ENCODE measurements at places on chromosomes 7 and 10.

DNA sequence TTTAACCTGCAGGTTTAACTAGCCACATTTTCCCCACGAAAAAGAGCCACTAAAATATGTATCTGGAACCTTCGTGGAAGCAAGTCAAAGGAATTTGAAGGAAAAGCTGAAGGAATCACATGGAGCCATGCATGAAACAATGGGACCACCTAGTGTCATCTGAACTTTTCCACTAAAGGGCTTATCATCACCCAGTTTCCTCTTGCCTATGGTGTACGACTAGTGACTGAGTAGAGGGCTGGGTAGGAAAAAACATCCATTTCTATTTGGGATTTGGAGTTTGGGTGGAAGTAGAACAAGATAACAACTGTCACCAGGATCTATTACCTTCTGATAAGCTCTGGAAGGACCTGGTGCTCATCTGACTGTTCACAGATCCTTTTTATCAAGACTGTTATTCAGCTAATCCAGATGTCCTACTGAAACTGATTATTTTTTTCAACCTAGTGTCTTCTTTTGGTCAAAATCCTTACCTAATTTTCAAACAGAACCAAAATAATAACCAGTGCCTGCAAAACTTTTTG, 153.2 kb upstream of the COL1A2 start:
- DNase-seq, result no peak

- DNase-seq, result no peak
These were observed 127.1 kb downstream of the KMT2E start for GRCh38 chr7:105141068-105141467.

DNA sequence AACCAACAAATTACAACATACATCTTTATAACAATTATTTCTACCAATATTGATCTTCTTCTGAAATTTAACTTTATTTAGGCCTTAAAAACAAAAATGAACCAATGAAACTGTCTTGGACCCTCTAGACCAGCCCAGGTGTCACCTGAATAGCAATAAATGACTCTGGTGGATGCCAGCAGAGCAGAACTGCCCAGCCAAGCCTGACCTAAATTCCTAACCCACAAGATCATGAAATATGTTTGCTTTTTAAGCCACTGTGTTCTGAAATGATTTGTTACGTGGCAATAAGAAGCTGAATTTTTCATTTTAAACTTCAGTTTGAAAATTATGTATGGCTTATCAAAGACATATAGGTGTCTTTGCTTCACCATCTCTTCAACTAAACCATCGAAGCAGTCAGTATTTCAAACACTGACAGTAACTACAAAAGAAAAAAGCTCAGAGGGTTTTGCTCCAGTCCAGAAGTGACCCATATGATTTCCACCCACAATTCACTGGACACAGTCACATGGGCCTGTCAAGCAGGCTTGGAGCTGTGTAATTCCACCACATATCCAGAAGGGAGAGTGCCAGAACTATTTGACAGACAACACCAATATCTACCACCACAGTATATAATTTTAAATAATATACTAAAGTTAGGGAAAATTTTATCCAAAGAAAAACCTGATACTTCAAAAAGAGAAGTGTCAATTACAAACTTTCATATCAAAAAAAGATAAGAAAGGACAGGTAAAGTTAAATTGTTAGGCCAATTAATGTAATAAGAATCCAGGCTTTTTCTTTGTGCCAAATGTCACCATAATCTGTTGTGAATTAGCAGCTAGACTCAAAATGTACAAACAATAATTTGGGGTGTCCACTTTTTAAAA, 94.5 kb downstream of the KMT2C start:
- DNase-seq, result no peak

DNA sequence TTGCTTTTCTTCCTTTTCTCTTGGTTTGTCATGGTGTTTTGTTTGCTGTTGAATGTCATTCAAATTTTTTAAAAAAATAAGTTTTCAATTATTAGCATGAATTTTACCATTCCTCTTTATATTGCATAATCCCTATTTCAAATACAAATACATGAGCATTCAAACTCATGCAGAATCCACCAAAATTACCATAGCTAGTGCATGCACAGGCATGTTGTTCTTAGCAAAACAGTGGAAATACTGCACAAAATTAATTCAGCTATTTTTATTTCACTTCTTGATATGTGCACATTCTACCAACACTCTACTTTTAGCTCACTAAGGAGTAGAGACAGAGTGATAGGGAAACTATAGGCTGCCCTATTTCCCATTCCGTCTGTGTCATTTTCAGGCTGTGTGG, 670.1 kb upstream of the LRRN3 start:
- no peak for DNase-seq

- DNase-seq, result no peak
These were observed 21.0 kb downstream of the SLC13A4 start for GRCh38 chr7:135706858-135707569.

GRCh38 chr10:5442065-5442989, 30.0 kb downstream of the NET1 start:
- no peak for DNase-seq

- no peak for DNase-seq
These were observed 180.8 kb upstream of the TCERG1L start for GRCh38 chr10:131492211-131492857.

DNA sequence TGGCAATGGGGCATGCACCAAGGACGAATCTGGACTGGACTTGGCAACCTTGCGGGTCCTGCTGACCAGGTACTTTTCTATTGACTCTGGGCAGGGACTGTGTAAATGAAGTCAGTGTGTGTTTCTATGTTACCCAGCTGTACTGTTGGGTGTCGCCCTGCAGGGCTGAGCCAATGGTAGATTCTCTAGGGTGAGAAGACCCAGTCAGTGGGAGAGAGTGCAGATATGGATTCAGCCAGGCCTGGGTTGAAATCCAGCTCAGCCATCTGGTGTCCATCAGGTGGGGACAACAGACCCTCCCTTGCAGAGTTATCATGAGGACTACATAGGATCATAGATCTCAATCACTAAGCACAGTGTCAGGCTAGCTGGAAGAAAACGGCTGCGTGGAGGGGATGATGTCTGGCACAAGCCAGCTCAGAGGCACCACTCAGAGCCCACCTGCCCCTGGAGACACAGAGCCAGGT, 4.9 kb upstream of the PPIF start:
- peak; percentile 49 for DNase-seq

GRCh38 chr7:140542228-140542603, 62.9 kb upstream of the MKRN1 start:
- peak; percentile 81 for DNase-seq

DNA sequence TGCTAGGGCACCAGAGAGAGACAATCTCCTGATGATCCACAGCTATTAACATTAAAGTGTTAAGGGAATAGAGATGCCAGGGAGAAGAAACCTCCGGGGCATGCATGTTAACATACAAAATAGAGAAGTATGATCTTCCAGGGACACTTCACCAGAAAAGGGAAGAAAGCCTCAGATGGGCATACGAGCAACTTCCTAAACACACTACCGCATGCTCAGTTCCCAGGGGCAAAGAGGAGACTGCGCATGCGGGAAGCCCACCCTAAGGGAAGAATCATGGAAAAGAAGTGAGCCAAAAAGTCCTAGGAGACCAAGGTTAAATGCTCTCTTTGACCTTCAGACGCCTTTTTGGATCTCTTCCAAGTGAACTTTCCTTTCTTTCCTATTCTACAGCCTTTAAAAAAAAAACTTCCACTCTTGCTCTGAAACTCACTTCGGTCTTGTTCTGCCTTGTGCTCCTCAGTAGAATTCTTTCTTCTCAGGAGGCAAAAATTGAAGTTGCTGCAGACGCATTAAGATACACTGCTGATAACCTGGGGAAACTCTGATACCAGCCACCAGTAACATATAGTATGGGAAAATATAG, 1211.3 kb downstream of the REEP3 start:
- DNase-seq, result no peak

GRCh38 chr10:118926903-118927302, 102.6 kb upstream of the NANOS1 start:
- no peak for DNase-seq

DNA sequence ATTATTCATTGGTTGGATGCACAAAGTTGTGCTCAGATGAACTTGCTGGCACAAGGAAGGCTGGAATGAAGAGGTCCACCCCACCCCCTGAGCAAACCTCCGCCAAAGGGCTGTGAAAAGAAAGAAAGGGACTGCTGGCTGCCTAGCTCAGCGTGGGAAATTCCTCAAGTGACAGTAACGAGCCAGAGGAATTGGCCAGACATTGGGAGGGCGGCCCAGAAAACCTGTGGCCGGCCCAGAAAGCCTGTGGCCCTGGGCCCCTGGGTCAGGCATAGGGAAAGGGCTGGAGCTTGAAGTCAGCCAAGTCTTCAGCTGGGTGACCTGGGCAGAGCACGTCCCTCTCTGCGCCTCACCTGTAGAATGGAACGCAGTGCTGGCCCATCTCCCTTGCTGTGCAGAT, 30.6 kb upstream of the CTBP2 start:
- DNase-seq, result no peak

GRCh38 chr7:129553899-129554461, 51.6 kb downstream of the SMKR1 start:
- DNase-seq, result no peak

- DNase-seq, result no peak
These were observed 50.1 kb upstream of the DRGX start for GRCh38 chr10:49446031-49446430.

DNA sequence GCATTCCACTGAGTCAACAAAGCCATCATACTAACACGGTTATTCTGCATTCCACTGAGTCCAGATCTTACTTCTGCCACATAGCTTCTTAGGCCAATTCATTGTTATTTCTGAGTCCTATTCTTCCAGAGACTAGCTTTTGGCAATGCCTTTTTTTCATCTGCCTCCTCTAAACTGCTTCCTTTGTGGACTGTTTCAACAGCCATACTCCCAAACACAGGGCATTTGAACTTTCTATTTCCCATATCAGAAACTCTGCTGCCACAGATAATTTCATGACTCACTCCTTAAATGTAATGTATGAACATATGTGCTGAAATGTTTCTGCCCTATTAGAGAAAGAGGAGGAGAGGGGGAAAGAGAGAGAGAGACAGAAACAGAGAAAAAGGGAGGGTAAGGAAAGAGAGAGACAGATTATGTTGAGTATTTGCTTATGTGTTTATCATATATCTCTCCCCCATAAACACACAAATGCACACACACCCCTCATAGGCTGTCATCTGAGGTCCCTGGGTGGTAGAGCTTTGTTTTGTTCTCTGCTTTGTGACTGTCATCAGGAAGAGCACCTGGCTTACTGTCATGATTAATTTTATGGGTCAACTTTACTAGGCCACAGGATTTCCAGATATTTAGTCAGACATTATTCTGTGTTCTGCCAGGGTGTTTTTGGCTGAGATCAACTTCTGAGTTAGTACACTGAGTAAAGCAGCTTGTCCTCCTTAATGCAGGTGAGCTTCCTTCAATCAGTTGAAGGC, 308.0 kb upstream of the KCND2 start:
- DNase-seq, result no peak

DNA sequence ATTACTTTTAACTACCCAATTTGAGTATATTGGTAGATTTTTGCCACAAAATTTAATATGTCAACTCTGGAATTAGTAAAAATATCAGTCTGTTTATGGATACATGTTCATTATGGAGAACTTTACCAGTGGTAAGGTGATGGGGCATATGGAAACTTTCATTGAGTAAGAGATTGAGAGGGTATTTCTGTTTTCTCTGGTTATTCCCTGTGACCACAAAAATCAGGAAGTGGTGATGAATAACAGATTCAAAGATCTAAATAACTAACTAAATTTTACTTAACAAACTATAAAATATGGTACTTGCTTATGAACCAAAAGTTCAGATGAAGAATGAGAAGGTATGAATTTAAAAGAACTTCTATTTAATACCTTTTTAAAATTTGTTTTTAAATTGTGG, 22.1 kb upstream of the STEAP4 start:
- DNase-seq, result no peak

DNA sequence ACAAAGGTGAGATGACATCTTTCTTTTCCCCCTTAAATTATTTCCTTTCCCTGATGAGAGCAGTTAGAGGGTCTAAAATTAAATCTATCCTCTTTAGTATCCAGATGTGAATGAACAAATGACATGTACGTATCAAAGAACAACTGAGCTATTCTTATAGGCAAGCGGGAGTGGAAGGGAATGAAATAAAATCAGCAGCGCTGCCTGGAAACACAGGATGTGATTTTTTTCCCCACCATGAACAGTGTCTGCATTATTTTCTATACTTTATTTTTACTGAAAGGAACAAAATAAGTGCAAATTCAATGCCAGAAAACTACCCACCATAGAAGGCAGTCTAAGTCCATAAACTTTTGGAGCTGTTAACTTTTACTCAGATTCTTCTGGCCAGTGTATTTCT, 40.6 kb downstream of the SLC26A4 start:
- DNase-seq, result no peak

GRCh38 chr10:68081916-68082315, 6.8 kb upstream of the HERC4 start:
- no peak for DNase-seq

- no peak for DNase-seq
These were observed 24.8 kb downstream of the NPTX2 start for GRCh38 chr7:98641646-98642500.

DNA sequence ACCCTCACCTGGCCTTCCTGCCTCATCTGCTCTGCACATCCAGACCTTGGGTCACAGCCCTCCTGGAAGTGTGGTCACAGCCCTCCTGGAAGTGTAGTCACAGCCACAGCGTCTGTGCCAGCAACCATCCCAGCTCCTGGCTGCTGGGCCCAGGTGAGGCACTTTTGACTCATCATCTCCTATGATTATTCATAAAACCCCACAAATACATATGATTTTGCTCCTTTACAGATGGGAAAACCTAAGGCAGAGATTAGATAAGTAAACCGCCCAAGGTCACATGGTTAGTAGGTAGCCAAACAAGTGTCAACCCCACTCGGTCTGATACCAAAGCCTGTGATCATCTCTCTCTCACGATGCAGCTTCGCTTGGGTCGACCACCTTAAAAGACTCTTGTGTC, 94.3 kb downstream of the PRLHR start:
- no peak for DNase-seq

- DNase-seq, result no peak
These were observed at the start of gene RBM20 for GRCh38 chr10:110643653-110644597. Gene RBM20 (plus strand): TSS chr10:110644336. CDS start chr10:110644455, 119 bp downstream.

DNA sequence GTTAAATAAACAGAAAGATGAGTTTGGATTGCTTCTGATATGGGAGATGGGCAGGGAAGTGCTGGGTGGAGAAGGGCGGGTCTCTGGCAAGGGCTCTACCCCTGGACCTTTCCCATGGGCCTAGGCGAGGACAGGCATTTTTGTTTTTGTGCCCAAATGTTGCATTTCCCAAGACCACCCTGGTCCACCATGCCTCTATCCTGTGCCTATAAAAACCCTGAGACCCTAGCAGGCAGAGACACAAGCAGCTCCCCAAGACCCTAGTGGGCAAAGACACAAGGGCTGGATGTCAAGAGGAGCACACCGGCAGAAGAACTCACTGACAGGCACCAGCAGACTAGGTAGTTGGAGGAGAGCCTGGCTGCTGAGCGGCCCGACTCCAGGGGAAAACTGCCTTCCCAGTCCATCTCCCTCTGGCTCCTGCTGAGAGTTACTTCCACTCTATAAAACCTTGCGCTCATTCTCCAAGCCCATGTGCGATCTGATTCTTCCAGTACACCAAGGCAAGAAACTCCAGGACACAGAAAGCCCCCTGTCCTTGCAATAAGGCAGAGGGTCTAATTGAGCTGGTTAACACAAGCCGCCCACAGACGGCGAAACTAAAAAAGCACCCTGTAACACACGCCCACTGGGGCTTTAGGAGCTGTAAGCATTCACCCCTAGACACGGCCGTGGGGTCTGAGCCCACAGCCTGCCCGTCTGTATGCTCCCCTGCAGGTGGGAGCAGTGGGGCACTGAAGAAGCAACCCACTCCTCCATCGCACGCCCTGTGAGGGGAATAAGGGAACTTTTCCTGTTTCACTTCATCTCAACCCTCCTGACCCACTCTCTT, 291.4 kb downstream of the PTPRN2 start:
- no peak for DNase-seq
